ENCODE measurements at places on chromosomes 11 and 22.

DNA sequence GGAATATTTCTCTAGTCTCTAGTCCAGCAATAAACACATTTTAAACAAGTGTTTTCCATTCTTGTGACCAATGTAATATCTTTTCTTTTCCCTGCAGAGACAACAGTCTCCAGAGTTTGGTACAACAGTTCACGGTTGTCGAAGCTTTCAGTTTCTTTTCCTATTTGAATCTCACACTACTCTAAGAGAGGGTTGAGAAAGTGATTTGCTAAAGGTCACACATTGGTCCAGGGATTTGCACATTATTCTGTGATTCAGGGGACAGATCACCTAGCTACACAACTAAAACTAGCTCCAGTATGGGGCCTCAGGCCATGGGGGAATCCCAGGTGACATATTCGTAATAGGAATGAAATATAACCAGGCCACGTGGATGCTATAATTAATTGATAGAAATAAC is 132.5 kb downstream of the HIPK3 start:
- DNase-seq = no peak

GRCh38 chr11:75966537-75967287 is 151.7 kb downstream of the UVRAG start:
- no peak for DNase-seq

DNA sequence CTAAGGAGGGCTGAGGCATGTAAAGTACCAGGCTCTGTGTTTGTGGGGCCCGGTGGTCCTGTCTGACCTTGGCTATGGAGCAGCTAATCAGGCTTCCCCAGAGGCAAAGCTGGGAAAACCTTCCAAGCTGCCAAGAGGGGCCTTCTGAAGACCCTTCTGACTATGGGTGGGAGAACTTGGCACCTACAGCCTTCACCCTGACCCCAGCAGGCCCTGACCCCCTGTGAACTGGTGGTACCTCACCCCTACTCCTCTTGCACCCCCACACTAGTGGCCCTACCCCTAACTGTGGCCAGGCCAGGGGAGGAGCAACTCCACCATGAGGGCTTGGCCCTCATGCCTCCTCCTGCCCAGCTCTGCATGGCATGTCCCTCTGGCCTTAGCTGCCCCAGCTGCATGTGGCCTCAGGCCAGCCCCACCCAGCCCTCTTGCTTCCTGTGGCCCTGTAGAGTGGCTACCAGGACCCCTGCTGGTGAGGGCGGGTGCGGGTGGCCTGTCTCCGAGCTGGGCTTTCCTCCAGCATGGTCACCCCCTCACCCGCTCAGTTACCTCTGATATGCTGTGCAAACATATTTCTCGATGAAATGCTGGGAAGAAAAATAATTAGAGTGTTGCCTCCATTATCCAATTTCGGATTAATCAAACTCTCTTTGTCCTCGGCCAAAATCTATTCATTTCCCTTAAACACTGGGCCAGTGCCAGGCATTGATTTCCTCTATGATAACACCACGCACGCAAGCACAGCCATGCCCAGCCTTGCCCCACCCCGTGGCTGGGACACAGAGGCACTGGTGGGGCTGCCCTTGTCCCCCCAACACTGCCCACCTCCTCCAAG is 7.5 kb downstream of the GNAZ start:
- no peak for DNase-seq

DNA sequence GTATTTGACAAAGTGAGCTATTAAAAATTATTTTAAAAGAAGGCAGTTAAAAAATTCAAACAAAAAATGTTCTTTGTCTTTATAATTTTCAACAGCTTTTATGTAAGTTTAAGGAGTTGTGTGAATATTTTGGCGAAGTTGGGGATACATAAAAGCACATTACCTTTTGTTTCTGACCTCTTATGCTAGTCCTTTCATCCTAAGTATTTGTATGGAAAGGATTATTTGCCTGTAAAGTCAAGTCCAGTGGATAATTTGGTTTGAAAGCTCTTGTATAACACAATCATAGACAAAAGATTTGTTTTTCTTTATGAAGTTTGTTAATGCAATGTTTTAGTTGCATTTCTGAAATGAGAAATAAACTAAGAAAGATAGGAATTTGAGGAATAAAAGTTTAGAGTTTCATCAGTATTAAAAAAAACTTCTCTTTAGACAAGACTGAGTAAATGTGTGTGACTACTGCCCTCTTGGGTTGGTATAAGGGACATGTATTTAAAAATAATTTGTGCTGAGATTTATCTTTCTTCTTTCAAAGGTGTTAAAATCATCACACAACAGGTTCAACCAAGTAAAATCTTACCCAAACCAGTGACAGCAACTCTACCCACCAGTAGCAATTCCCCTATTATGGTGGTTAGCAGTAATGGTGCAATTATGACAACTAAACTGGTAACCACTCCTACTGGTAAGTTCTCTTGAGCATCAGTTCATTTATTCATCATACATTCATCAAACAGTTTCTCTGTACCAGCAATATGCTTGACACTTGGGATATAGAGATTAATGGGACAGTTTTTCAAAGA is 68.2 kb downstream of the EMSY start:
- no peak for DNase-seq

GRCh38 chr11:26234451-26234850 is 97.5 kb upstream of the ANO3 start:
- no peak for DNase-seq

DNA sequence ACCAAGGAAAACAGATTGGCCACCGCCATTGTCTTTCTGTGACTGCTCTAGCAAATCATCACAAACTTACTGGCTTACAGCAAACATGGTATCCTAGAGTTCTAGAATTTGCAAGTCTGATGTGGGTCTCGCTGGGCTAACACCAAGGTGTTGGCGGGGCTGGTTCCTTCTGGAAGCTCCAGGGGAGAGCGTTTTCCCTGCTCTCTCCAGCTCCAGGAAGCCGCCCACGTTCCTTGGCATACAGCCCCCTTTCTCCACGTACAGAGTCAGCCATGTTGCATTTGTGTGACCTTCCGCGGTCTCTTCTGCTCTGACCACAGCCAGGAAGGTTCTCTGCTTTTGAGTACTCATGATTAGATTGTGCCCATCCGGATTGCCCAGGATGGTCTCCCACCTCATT is 27.5 kb downstream of the TBC1D22A start:
- DNase-seq = no peak

GRCh38 chr22:29768052-29768693 is 1.0 kb downstream of the UQCR10 start:
- DNase-seq = no peak

GRCh38 chr22:42933485-42934091 is 76.5 kb upstream of the ARFGAP3 start:
- DNase-seq = peak; percentile 65

DNA sequence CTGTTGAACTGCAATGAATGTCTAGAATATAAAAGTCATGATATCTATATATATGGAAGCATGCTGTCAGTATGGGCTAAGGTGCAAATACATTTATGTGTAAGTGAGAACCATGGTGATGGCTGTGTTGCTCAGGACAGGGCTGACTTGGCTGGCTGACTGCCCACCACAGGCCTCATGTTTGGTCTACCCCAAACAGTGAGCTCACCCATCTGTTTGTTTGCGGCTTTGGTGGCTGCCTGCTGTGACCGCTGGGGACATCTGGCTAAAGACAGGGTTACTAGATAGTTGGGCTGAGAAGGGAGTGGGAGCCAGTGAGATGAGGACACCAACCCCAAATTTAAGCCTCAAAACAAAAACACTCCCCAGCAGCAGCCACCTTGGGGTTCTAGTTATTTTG is 6.3 kb downstream of the CD44 start:
- peak; percentile 52 for DNase-seq

DNA sequence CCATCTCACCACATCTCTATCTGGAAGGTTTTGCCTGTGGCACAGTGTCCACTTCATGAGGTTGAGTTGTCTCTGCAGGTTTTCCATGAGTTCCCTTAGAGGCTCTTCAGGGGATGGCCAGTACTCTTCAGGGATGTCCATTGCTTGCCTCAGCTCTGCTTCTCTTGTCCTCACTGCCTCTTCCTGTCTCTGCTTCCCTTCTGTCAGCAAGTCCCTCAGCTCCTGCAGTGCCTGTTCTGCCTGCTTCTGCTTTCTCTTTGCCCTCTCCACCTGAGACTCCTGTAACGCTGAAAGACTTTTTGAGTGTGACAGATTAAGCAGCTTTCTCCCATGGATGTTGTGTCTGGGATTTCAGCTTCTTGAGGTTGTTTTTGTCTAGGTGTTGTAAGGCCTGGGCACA is 38.2 kb upstream of the MRPL17 start:
- DNase-seq = no peak

DNA sequence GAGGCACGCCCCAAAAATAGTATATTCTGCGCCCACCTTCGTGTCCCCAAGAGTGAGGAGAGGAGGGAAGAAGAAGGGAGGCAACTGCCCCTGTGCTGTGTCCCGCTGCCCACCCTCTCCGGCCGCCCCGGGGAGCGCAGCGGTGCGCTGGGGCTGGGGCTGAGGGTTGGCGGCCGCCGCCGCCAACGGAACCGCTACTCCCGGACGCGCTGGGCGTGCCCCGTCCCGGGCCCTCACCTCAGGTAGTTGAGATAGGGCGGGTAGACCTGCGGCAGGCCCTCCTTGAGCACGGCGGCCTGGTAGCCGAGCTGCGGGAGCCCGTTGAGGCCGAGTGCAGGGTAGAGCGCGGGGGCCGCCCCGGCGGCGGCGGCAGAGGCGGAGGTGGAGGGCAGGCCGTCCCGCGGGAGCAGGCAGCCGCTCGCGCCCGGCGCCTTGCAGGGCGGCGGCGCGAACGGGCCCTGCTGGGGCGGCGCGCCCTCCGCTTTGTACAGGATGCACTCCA is 2.4 kb downstream of the PGR start:
- DNase-seq = no peak
